ENCODE measurements at places on chromosomes 5 and 9.

DNA sequence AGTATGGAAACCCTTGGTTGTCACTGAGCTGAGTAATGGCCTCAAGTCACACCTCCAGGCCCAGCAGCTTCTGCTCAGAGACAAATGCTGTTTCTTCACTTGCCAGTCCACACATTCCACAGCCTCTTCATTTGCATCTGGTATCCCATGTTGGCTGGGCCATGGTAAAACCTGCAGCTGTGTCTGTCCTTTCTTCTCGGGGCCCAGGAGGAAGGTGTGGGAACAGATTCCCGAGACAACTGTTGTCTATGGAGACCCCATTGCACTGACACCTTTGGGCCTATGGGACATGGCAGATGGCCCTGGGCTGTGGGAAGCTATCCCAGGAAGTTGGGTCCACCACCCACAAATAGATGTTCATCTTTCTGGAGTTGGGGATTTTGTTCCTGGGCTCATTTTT, 85.1 kb downstream of the MACROH2A1 start:
- no peak for DNase-seq

DNA sequence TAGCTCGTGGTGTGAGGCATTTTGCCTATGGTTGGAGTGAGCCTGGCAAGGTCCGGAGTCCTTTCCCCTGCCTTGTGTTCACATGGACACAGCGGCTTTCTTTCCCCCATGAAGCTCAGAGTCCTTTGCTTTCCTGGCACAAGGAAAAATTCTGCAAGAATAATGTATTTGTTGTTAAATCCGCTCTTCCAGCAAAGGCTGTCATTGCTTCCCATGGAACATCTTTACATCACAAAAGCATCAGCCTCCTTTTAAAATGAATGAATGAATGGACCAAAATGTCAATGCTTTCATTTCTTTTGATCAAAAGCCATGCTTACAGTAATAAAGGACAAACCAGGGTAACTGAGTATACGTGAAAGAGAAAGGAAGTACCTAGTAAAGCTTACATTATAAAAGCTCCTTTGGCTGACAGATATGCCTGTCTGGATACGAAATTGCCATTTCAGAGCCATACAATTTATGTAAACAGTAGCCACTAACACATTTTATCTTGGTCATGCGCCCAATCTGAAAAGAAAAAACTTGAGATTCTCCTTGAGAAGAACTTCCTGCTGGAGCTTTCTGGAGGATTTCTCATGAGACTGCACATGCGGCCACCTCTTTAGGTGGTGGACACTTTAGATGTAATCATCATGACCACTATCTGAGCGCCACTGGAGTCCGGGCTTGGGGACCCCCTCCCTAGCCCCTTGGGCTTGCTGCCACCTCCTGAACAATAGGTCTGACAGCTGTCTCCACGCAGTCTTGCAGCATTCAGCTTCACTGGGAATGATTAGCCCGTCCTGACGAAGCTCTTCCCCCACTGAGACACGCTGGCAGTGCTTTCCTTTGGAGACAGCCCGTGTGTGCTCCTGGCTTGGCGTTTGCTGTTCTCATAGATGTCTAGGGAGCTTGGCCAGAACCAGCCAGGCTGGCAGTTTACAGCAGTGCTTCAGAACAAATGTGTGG, 355.9 kb downstream of the ADAMTS6 start:
- no peak for DNase-seq

- no peak for DNase-seq
Observed at GRCh38 chr9:96618209-96619123, 1.2 kb downstream of the CDC14B start.

DNA sequence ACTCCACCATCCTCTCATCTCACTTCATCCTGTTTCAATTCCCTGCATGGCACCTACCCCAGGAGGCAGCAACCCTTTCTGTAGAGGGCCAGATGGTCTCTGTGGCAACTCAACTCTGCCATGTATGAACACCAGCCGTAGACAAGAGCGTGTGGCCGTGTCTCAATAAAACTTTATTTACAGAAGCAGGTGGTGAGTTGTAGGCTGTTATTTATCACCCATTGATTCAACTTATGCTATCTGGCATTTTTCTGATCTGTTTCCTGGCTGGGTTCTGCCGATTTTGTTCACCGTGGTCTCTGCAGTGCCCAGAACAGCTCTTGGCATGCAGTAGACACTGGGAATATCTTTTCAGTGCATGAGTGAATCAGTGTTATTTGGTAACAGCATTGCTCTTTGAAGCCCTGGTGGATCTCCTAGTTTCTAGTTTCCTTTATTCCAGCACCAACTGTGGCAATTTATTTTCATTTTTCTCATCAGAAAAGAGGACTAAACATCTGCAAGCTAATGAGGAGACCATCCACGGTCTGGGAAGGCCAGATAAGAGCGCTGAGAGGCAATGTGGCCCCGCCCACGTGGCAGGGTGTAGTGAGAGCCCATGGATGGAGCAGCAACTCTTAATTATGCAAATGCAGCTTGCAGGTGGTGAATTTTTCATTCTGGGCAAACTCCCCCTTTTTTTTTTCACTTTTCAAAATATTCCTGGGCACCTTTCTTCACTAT, 77.9 kb downstream of the CTSL start:
- DNase-seq, result no peak

- no peak for DNase-seq
Observed at GRCh38 chr5:136031711-136032110, 2.9 kb downstream of the TGFBI start.

- peak; percentile 3 for DNase-seq
Observed at GRCh38 chr5:13987843-13988464, 43.5 kb upstream of the DNAH5 start.

DNA sequence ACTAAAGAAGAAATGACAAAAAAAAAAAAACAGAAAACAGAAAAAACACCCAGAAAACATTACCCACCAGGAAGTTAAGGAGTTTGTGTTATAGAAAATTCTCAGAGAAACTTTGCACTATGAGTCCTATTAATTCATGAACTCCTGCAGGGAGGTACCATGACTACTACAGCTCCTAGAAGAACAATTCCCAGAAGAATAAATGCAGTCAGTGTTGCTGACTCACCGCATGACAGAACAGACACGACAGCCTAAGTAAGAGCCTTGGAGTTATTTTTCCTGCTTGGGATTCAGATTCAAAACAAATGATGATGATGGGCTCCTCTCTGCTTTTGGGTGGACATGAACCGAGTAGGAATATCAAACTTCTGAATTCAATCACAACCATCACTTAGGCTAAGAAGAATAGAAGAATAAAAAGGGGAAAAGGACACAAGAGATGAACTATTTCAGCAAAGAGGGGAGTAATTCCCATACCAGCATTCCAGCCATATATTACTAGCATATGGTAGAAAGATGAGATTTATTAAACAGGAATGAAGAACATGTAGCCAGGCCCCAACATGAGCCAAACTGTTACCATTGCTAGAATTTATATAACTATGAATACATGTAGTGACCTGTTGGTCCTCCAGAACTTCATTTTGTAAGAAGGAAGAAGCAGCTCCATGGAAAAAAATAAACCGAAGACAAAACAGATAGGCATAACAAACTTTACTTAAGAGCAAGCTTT, 209.6 kb upstream of the PDE4D start:
- DNase-seq, result peak; percentile 65

GRCh38 chr5:157961896-157962590, 103.1 kb upstream of the CLINT1 start:
- DNase-seq, result no peak

- no peak for DNase-seq
Observed at GRCh38 chr9:84343111-84343521, 2.6 kb upstream of the SLC28A3 start.

GRCh38 chr9:101027733-101028345, 688 bp upstream of the PLPPR1 start:
- no peak for DNase-seq

DNA sequence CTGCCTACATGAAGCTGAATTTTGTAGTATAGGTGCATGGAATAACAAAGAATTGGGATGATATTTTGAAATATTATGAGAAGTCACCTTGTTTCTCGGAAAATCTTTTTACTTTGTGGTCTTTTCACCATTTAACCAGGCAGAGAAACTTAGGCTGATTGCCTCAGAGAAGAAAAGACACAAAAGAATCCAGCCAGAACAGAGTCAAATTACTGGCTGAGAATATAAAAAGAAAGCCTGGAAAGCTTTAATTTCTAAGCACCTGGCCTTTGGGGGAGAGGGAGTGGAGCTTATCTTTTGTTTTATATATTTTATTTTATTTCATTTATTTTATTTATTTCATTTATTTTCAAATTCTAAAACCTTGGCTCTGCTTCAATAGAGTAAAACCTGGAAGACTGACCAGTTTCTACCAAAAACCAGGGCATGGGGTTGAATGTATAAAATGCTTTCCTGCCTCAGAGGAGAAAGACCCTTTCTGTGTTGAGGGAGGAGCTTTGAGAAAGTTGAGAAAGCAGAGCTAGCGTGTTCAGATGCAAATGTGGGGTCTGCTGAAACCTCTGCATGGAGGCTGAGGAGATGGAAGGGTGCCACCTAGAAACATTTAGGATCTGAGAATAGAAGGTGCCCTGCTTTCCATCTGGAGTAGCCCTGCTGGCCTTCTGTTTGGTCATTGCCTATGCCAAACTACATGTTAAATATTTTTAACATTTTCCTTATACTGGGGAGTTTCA, 81.6 kb downstream of the NREP start:
- no peak for DNase-seq

- no peak for DNase-seq
Observed at GRCh38 chr9:26516773-26517343, 375.7 kb downstream of the CAAP1 start.

DNA sequence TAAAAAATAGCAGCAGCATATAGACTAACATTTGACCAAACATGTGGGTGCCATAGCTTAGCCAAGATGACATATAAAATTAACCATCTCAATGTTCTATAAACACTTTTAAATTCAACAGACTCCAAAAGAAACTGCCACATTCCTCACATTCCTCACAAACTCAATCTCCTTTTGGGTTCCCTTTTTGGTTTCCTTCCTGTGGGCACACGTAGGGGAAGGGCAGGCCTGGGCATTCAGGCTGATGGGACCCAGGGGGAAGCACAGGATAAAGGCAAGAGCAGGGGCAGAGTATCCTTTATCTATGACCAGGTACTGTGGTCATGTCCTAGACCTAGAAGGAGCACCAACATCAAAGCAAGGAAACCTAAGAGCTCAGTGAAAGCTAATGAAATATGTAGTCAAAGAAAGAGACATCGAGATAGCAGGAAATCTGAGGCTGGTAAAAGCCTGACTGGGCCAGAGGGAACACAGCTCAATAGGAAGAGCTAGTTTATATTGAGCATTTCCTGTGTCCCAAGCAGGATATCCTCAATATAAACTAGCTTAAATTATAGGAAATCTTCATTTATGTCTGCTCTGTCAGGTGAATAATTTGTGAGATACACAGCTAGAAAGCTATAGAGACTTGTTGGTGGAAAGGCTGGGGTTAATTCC, 13.6 kb upstream of the ERAP1 start:
- no peak for DNase-seq

GRCh38 chr5:58087123-58087522, 372.8 kb downstream of the PLK2 start:
- DNase-seq, result no peak

DNA sequence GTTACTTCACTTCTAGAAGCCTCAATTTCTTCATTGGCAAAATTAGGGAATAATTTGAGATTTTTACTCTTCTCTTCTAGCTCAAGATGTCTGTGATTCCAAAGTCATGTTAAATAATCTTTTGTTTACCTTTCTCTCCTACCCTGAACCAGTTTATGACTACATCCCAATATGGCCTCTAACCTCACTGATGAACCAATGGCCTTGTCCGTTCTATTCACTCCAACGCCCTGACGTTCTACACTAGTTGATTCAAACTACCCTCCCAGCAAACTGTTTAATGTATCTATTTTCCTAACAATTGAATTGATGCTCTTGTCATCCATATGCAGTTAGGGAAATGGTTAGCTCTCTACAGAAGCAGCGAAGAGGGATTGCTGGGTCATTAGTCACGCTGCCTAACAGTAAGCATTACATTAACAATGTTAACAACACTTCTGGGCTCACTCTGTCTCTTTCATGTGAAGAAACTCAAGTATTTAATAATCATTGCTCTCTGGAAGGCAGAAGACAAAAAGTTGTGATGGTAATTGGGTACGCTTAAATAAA, 38.0 kb downstream of the RAPGEF1 start:
- no peak for DNase-seq

DNA sequence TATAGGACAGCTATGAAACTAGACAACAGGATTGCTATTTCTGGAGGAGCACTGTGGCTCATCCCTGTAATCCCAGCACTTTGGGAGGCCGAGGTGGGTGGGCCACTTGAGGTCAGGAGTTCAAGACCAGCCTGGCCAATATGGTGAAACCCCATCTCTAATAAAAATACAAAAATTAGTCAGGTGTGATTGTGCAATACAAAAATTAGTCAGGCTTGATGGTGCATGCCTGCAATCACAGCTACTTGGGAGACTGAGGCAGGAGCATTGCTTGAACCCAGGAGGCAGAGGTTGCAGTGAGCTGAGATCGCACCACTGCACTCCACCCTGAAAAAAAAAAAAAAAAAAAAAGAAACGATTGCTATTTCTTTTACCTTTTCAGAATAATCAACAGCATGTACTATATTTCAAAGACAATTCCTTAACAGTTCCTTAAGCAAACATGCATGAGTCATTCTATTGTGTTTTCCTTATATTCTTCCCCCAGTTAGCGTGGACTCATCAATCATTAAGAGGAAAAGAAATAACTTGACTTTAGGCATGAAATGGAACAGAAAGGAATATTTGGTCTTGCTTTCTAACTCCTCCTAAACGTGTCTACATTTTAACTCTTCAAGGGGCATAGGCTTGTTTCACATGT, 162.6 kb downstream of the TAF11L14 start:
- no peak for DNase-seq

- no peak for DNase-seq
Observed at GRCh38 chr5:103333376-103333775, 74.8 kb downstream of the MACIR start.

- no peak for DNase-seq
Observed at GRCh38 chr9:126157826-126158587, 168.6 kb upstream of the MVB12B start.

DNA sequence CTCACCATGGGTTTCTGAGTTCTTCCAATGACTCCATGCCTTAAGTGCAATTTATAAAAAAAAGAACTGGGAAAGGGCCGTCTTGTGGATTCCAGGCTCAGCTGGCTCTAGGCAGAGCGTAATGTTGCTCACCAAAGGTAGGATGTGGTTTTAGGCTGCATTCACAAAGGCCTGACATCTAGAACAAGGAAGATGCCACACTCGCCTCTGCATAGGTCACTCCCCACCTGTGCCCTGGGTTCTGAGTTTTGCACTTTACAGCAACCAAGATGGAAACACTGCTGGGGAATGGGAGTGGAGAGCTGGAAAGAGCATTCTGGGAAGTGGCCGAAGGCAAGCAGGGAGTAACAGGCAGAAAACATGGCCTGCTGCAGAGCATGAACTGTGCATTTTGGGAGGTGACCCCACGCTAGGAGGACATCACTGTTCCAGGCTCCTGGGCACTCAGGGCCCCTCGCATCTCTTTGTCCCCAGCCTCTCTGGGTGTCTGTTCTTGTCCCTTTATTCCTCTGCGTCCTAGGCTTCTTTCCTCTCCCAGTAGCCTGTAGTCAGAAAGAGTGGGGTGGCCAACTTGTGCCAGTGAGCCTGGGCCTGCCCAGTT, 12.3 kb downstream of the FCN2 start:
- no peak for DNase-seq

Data from SK-N-MC (cell line).